Fibroblast of pulmonary artery (primary cell): ENCODE measurements at places on chromosomes 1 and 21.

GRCh38 chr1:95954585-95954984, 720.6 kb downstream of the RWDD3 start:
- no peak for DNase-seq

DNA sequence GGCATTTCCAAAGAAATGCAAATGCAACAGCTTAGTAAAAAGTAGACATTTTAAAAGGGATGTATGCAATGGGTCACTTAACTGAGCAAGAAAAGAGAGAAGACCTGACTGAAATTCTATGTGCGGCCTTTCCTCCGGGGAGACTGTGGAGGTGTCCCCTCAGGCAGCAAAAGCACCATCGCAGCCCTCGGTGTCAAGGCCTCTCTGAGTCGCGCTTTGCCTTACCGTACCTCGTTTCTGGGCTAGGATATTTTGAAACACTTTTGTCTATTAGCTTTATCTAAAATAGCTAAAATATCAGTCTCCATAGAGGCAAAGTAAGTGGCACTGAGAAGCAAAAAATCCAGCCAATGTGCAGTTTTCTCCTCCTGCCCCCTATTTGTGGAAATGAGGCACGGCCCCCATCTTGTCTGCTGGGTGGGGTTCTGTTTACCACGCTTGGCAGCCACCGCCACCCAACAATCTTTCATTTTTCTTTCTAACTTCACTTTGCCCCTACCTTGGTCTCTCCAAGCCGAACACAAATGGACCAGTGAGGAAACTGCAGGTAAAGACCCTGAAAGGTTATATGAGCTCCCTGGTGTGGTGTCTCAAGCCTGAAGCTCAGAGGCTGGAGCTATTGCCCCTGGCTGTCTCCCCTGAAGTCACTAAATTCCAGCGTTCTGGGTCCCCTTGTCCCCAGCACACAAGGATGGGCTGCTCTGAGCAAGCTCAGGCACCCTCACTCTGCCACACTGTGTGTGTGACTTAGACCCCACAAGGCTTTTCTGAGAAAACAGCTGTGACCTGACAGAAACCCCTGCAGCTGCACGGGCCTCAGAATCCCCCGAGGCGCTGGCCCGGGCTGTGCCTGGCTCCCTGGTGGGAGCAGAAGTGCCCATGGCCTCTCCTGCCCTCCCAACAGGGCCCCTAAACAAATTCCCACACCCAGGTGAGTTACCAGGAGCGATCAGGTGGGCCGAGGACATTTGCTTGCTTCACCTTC, 1.6 kb downstream of the CD247 start:
- no peak for DNase-seq

GRCh38 chr1:60808676-60809075, 273.7 kb upstream of the NFIA start:
- DNase-seq: no peak

- DNase-seq: no peak
These were observed 2.5 kb downstream of the FNDC10 start for GRCh38 chr1:1597275-1597930.

DNA sequence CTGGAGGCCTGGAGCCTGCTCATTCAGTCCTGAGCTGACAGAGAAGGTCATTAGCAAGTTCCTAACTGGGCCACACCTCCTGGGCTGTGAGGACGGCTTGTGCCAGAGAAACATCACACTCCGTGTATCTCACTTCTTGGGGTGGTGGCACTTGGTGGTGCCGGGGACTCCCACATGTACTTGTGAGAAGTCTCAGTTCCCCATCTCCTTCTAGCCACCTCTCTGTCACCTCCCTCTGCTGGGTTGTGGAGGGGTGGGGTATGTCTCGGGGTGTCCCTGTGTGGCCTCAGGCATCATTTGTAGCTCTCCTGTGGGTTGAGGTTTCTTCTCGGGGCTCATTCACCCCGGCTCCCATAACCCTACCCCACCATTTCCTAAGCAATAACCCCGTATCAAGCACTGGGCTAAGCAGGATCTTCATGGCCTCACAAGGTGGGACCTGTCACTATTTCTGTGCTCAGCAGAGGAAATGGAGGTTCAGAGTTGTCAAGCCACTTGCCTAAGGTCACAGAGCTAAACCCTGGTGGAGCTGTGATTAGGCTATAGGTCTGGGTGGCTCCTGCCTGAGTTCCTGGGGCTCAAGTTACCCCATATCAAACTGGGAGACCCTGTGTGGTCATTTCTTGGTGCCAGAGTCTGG, 62.5 kb downstream of the UBIAD1 start:
- DNase-seq: no peak

- DNase-seq: peak; percentile 69
These were observed 75.4 kb downstream of the UBE4B start for GRCh38 chr1:10108134-10108663.

DNA sequence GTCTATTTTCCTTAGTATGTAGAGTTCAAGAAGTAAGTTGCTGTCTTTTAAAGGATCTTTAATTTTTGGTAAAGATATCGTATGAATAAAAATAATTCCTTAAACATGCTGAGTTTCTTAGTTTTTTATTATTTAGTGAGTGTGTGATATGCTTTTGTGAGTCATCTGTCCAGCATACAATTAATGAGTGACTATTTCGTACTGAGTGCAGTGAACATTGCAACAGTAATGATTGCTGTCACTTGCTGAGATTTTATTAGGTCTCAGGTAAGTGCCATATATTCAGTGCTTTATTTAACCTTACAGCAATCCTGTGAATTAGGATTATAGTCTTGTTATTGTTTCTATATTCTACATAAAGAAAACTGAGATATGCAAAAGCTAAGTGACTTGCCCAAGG, 22.6 kb downstream of the MIGA1 start:
- DNase-seq: no peak

DNA sequence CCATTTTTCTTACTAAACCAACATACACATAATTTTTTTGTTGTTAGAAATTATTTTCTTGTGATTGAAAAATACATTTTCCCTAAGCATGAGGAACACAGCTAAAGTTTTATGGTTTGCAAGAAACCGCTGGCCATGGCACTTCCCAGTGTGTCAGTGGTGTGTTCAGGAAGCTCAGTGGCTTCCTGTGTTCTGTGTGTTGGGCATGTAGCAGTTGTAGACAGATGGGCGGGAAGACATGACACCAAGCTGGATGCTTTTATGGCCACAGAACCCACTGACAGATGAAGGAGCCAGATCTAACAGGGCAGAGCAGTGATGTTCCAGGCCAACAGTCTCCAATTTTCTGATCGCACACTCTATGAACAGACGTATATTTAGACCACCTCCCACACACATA, 119.8 kb downstream of the GALNT2 start:
- no peak for DNase-seq

GRCh38 chr1:40840526-40841323, 21.4 kb downstream of the CITED4 start:
- no peak for DNase-seq

- DNase-seq: no peak
These were observed 17.5 kb upstream of the ERRFI1 start for GRCh38 chr1:8043621-8044020.

- peak; percentile 32 for DNase-seq
These were observed 11.3 kb upstream of the MAP10 start for GRCh38 chr1:232793944-232794343.

- DNase-seq: peak; percentile 75
These were observed 20.6 kb downstream of the NIBAN1 start for GRCh38 chr1:184953600-184954219.

DNA sequence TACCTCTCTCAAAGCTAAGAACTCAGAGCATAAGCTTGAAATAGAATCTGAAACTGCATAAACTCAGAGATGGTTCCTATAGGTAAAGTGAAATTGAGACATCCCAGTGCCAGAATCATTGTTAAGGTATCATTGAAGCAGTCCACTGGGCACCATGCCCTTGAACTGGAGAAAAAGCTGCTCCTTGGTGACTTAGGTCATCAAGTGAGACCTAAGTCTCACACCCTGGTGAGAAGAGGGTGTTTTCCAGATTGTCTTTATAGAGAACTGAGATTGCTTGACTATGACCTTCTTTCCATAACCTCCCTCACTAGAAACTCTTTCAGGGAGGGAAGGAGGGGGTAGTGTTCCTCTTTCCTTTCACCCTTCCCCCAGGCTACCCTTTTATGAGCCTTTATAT, 9.4 kb upstream of the ATP6V1G3 start:
- no peak for DNase-seq

DNA sequence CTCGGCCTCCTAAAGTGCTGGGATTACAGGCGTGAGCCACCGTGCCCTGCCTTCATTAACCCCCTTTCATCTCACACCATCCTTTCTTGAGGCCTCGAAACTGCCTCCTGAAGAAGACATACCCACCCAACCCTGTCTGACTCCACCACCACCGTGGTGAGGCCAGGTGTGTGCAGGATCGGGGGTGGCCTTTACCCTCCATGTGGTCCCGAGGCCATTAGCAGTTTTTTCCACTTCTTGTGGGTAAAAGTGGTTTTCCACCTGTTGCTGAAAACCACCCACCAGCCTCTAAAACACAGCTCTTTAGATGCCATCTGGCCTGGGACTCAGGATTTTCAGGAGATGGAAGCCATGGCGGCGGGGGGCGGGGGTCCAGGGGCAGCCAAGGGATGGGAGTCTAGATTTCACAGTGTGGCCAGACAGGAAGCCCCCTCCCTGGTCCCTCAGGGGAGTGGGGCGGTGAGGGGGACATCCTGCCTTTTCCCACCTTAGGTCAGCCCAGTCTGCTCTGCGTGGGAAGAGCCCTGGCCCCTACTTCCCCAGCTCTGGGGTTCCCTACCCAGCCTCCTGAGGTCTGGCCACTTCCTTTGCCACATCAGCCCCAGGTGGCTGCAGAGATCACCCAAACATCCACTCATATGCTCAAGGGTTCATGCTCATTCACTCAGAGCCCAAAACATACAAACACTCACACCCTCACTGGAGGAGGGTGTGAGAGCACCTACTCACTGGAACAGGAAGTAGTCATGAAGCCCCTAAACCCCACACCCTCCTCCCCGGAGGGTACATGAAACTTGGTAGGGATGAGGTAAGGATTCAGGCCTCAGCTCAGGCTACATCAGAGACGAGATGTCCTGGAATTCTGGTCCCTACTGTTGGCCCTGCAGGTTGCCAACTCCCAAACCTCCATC, 2.3 kb downstream of the FGR start:
- DNase-seq: no peak
